Motor neuron (in vitro differentiated cells): ENCODE measurements at places on chromosomes 1 and 21. TPM values are rescaled to one million over a fixed set of nuclear protein-coding genes. Genes with fewer than 3 reads are reported as not detected.

The OR14K1 gene
- not detected in 2 replicates for total RNA-seq

DNA sequence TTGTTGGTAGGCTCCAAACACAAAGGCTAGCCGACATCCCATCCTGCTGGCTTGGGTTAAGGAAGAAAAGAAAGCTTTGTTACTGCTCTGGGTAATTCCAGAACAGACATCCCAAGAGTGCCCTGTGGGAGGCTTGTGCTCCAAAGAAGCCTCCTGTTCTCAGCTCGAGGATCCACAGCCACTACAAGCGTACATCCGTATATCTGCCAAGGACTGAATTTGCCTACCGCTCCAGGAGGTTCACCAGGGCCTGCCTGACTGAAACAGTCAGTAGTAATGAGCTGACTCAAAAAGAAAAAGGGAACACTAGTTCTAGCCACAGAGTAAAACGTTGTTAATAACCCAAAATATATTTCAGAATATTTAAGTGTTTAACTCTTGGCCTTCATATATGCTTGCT is 24.8 kb upstream of the MUTYH start:
- no peak for ATAC-seq

The CACNA1S gene
- 0.09 and 0.10 TPM in 2 replicates for total RNA-seq

DNA sequence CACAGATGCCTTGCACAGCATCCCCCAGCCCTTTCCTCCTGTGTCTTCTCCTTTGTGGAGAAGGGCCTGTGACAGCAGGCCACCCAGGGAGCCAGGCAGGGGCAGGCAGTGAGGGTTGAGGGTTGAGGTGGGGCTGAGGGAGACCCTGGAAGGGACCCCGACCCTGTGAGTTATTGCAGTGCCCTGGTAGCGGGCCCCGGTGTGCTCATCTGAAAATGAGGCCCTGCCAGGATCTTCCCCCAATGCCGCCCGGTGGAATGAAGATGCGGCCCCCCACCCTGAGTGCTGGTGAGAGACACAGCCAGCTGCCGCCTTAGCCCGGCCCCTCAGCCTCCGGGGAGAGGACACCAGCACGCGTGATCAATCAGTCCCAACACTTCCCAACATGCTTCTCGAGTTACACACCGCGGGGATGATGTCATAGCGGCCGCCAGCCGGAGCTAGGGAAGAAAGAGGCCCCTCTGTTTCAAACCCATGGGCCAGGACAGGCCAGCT is 36.2 kb upstream of the ACTRT2 start:
- peak; percentile 49 for ATAC-seq

DNA sequence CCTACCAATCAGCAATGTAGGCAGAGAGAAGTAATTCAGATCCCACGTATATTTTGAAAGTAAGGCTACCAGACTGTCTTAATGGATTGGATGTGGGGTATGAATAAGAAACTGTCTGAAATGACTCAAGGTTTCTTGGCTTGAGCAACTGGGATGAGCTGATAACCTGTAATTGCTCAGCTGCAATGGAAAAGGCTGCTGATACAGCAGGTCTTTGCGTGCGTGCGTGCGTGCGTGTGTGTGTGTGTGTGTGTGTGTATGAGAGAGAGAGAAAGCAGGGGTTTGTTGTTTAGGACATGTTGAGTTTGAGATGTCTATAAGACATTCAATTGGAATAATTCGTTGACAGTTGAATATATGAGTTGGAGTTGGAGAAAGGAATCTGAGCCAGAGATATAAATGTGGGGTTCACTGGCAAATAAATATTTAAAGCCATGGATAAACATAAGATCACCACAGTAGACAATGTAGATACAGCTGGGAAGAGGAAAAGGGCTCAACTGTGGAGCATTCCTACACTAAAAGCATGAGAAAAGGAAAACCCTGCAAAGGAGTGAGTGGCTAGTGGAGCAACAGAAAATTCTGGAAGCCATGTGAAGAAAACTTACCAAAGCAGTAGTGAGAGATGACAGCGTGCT is 72.9 kb downstream of the UCHL5 start:
- ATAC-seq = no peak

DNA sequence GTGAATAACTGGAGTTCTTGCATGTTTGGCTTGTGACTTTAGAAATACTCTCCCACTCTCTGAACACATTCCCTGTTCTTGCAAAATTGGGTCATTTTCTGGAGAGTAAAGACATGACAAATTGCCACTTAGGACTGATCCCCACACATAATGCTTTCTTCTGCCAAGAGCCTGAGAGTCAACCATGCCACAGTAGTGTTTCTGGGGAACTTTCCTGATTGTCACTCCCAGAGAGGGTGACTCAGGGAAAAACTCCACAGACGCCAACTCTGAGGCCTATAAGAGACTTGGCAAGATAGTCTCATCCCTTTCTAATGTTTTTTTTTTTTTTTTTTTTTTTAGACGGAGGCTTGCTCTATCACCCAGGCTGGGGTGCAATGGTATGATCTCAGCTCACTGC is 157.8 kb downstream of the ATG4C start:
- no peak for ATAC-seq

DNA sequence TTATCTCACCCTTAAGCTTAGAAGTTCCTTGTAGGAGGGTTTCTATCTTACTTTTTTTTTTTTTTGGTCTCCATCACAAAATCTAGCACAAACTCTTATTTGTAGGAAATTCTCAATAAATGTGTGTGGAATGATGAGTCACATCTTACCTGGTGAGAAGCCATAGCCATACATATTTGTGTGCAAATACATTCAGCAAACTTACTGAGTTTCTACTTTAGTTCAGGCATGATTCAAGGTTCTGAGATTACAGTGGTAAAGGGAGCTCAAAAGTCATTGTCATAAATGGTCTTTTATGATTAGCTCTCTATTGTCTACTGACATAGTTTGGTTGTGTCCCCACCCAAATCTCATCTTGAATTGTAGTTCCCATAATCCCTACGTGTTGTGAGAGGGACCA is 193.1 kb upstream of the UBE2U start:
- no peak for ATAC-seq

The ACTN2 gene
- total RNA-seq = 4.2 and 5.0 TPM in 2 replicates

The RPL5 gene
- total RNA-seq = 6,145 and 6,354 TPM in 2 replicates

DNA sequence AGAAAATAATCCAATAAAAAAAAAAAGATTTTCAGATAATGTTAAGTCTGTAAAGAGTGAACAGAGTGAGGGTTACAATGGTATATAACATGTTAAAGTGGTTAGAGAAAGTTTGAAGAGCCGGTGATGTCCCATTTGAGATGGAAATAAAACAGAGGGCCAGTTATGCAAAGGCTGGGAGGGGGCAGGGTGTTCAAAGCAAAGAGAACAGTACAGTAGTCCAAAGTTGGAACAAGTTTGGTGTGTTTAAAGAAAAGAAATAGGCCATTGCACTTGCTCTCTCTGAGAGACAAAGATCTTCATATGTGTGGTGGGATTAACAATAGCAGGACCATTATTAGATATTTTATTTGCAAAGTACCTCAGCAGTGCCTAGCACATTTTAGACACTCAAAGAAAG is 179.5 kb upstream of the PKN2 start:
- ATAC-seq = no peak

The C1QB gene
- total RNA-seq = not detected in 2 replicates

DNA sequence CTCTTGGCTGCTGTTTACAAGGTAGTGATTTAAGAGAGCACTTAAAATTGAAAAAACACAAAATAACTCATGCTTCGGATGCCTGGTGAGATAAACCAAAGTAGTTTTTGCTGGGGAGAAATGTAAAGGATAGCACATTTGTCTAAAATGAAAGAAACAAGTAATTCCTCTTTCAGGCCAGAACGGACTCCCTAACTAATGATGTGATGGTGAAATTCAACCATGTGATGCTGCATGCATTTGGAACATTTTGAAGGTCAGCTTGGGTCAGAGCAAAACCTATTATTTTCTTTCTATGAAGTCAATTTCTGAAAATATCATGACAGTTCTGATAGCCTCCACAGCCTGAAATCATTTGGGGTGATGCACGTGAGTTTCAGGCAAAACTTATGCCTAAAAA is 27.6 kb downstream of the NMNAT2 start:
- no peak for ATAC-seq

DNA sequence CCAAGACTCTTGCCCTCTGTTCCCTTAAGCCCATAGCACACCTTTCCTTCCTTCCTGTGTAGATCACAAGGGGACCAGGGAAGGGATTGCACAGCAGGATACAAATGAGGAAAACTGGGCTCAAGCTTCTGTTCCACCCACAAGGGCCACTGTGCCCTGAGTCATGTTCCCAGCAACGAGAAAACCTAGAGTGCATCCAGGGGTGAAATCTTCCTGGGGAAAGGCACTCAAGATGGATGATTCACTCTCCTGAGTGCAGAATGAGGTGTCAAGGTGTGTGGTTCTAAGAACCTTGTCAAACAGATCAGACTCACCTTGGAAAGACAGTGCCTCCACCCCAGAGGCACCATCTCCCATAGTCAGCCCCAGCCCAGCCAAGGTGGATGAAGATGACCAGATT is 40.7 kb upstream of the EYA3 start:
- no peak for ATAC-seq

DNA sequence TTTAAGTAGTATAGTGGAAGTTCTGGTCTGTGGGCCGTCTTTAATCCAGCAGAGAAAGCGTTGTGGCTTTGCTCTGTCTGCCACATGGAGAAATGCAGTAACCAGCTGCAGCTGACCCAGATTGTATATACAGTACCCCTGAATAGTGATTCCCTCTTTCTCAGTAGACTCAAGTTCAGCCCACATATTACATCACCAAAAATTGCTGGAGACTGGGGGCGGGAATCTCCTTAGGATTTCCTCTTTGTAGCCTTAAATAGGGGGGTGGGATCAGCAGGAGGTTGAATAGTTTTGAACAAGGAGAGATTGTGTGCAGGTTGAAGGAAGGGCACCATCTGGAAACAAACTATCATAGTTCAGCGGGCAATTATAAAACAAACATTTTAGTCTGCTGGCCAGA is at the start of gene ANGPTL1:
Gene ANGPTL1 (minus strand): TSS at position 134 of the 400 bp plus-strand sequence. CDS start 5,301 bp downstream, outside the sequence.
- peak; percentile 96 for ATAC-seq

GRCh38 chr1:86296305-86297205 is 99.6 kb downstream of the ODF2L start:
- ATAC-seq = no peak

- ATAC-seq = peak; percentile 3
These were observed 400 bp downstream of the SAMD11 start for GRCh38 chr1:923991-924655.

The RIPK4 gene
- total RNA-seq = 0.16 and 0.18 TPM in 2 replicates

DNA sequence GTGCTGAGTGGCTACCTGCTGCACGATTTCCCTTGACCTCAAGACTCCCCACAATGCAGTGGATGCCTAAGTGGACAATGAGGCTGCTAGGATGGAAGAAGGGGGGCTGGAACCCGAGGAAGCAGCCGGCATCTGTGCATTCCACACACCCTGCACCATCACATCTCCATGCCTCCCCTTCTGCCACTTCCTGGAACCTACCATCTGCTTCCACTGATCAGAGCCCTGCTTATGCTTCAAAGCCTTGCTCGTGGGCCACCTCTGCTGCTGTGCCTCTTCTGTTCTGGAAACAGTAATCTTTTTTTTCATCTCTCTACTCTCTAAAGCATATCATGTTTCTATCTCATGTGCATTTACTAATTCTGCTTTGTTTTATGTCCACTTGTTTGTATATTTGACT is 66.2 kb upstream of the WDR26 start:
- no peak for ATAC-seq

- ATAC-seq = no peak
These were observed 6.2 kb downstream of the MACF1 start for GRCh38 chr1:39210649-39211048.

GRCh38 chr1:201660931-201661822 is 122.2 kb downstream of the NAV1 start:
- ATAC-seq = no peak

DNA sequence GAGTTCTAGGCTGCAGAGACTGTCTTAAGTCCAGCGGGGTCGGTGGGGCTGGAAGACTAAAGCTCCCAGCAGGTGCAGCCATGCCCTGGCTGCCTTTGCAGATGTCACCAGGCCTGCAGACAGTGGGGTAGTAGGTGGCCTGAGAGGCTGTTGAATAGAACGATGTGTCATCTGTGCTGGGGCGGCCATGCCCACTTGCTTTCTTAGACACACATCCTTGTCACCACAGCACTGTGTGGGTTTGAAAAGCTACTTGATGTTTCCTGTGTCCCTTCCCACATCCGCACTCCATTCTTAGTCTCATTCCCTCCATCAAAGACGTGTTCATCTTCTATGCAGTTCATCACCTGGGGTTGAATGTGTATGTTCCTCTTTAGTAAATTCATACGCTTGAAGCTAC is 184.5 kb upstream of the TMEM51 start:
- ATAC-seq = peak; percentile 20

The PPP1R12B gene
- 64.5 and 76.1 TPM in 2 replicates for total RNA-seq

DNA sequence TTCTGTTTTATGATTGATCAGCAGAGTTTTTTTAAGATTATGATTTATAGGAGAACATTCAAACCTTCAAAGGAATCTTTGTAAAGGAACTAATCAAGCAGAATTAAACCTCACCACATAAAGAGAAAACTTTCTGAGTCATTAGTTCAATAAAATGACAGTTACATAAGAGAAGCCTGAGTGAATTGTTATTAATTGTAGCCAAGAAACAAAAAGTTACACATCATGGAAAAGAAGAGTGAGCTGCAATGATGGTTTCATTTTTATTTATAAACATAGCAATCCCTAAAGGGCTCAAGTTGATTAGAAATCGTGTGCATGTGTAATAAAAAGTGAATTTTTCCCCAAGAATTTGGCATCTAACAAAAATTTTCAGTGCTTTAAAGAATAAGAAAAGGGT is 731.4 kb downstream of the LTN1 start:
- ATAC-seq = no peak

GRCh38 chr1:221992427-221992826 is 250.5 kb upstream of the DUSP10 start:
- ATAC-seq = no peak

The GJA8 gene
- 0.38 TPM in 1 of 2 replicates, not detected in the other for total RNA-seq

DNA sequence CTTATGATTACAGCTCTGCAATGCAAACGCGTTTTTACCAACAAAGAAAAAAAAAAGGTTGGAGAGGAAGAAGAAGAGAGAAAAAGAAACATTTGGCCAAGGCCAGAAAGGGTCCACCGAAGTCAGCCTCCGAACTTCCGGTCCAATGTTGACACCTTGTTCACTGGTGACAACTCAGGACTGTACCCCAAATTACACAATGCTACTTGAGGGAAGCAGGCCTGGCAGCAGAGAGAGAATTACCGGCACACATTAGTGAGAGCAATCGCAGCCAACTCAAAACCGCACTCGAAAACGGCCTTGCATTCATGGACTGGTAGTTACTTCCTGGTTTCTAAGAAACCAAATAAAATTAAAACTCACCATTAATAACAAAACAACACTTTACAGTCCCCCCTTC is 652.5 kb downstream of the KIF26B start:
- ATAC-seq = no peak

The ITLN2 gene
- total RNA-seq = not detected in 2 replicates

DNA sequence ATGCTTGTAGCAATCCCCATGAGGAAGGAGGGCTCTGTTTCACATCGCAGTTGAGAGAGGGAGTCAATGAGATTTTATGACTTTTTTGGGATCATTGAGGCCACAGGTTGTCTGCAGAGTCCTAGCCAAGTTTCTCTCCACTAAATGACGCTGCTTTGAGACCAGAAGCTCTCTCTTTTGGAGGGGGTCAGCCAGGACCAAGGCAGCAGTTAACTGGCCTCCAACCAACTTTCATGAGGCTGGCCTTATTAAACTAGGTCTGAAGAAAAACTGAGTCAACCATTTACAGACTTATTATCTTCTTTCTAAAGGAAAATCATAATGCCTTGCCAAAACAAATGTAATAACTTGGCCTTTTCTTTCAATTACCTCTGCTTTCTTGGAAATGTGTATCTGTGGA is 8.6 kb downstream of the WLS start:
- ATAC-seq = no peak

- ATAC-seq = no peak
These were observed 123.6 kb downstream of the DSCAM start for GRCh38 chr21:40723317-40723716.

The MYBPH gene
- 0.22 TPM in 1 of 2 replicates, not detected in the other for total RNA-seq

GRCh38 chr1:11058595-11059154 is 1.1 kb downstream of the SRM start:
- ATAC-seq = no peak
